ENCODE measurements at places on chromosomes 13 and 19. TPM values are rescaled to one million over a fixed set of nuclear protein-coding genes. Genes with fewer than 3 reads are reported as not detected.

ELSPBP1 gene
- not detected for total RNA-seq

NBEA gene
- 7.7 TPM for total RNA-seq

ZNF780B gene
- 25.3 TPM for total RNA-seq

TYROBP gene
- total RNA-seq, result 247 TPM

KLK4 gene
- total RNA-seq, result not detected

FFAR2 gene
- total RNA-seq, result not detected

CEP89 gene
- 20.5 TPM for total RNA-seq

OLFM4 gene
- 1.2 TPM for total RNA-seq

KIR2DL1 gene
- not detected for total RNA-seq

LILRA1 gene
- 3.0 TPM for total RNA-seq

ERFL gene
- 0.28 TPM for total RNA-seq
